Head of caudate nucleus (tissue), 42 donors: ENCODE measurements at places on chromosomes 5 and 9.

- DNase-seq: no peak
Measured at GRCh38 chr5:144276034-144276822, 105.6 kb downstream of the KCTD16 start.

DNA sequence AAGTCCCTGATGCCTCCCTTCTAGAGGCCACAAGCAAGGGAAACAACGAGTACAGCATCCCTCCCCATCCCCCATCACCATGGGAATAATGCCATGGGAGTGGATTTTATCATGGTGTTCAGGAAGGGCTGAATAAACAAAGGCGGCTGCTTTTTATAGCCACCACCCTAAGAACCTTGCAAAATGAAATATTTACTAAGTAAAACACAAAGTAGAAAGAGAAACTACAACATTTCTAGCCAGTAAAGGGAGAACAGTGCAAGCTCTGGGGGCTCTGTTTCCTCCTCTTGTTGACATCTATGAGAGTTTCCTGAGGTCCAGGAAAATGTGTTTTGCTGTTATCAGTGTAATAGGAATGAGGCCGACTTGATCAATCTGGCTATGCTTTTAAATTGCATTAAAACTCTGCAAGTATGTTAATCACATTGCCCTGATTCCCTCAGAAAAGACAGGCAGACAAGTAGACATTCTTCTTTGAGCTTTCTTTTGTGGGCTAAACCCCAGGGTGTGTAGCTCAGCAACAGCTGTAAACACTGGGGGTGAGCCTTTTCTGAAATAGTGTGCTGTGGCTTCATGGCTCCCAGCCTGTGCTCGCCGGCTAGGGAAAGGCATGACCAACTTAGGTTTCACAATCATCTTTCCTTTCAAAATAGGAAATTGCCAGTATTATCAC lies 31.1 kb downstream of the SV2C start:
- no peak for DNase-seq

GRCh38 chr5:67896311-67896929 lies 319.1 kb upstream of the PIK3R1 start:
- DNase-seq: no peak

GRCh38 chr9:124551472-124552272 lies 44.5 kb upstream of the NR5A1 start:
- peak; percentile 62 for DNase-seq

- no peak for DNase-seq
Measured at GRCh38 chr5:111083323-111083722, 8.8 kb upstream of the WDR36 start.
